Activated naive CD8-positive, alpha-beta T cell treated with anti-CD3 and anti-CD28 coated beads for 36 hours (primary cell): ENCODE measurements at places on chromosomes 1 and 21. TPM values are rescaled to one million over a fixed set of nuclear protein-coding genes. Genes with fewer than 3 reads are reported as not detected.

DNA sequence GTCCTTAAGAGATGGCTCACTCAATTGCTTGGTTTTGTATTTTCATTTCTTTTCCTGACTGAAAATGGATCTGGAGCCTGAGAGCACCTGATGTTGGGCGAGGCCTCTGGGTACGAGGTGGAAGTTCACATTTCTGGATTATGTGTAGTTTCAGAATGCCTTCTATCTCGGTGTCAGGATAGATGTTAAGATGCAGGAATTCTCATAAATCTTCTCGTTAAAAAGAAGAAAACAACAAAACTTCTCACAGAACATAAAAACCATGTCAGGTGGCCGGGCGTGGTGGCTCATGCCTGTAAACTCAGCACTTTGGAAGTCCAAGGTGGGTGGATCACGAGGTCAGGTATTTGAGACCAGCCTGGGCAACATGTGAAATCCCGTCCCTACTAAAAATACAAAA, 101.8 kb downstream of the RHOU start:
- DNase-seq = no peak

KPRP gene
- total RNA-seq = not detected

CCDC17 gene
- total RNA-seq = 1.1 TPM

- DNase-seq = no peak
Observed at GRCh38 chr1:154867841-154868605, 2.1 kb downstream of the KCNN3 start.

GRCh38 chr1:160375788-160376524, 9.1 kb downstream of the NHLH1 start:
- no peak for DNase-seq

- DNase-seq = peak; percentile 26
Observed at GRCh38 chr1:204826970-204827369, 43.7 kb upstream of the NFASC start.

ZFP69B gene
- total RNA-seq = 8.3 TPM
